Activated CD8-positive, alpha-beta memory T cell treated with anti-CD3 and anti-CD28 coated beads for 1 hour (primary cell): ENCODE measurements at places on chromosomes 13 and 19.

DNA sequence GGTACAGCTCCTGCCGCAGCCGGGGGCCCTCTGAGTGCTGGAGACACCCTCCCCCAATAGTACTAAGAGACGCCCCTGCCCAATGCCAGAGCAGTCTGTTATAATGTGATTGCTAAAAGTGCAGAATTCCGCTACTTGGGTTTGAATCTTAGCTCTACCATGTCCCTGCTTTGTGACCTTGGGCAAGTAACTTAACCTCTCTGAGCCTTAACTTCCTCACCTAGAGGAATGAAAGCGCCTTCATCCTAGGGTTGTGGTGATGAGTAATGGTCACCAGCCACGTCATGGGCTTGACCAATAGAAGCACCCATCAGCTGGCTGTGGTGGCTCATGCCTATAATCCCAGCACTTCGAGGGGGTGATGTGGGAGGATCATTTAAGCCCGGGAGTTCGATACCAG, 6.5 kb downstream of the PLEKHG2 start:
- DNase-seq = no peak

- no peak for DNase-seq
Observed at GRCh38 chr19:44968670-44969069, 13.5 kb downstream of the CLPTM1 start.

DNA sequence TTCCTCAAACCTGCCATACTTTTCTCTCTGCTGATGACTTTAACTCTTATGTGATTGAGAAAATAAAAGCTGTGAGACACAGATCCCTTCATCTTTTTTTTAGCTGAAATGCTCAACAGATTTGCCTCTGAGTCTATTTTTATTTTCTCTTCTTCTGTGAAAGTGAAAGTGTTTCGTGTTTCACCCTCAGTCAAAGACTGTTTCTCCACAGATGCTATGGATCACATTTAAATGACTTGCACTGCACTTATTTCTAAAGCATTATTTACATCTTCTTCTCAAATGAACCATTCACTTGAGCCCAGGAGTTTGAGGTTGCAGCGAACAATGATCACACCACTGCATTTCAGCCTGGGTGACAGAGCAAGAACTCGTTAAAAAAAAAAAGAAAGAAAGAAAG, 890.1 kb upstream of the PCDH20 start:
- no peak for DNase-seq

DNA sequence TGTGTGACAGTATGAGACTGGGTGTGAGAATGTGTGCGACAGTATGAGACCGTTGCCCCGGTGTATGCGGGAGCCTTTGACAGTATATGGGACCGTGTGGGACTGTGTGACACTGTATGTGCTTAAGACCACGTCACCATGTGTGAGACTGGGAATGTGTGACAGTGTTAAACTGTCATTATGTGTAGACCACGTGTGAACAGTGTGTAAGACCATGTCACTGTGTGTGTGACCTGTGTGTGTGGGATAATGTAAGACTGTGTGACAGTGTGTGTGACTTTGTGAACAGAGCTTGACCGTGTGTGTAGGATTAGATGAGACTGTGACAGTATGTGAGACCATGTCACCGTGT, 549 bp downstream of the ZNF583 start:
- DNase-seq = no peak

DNA sequence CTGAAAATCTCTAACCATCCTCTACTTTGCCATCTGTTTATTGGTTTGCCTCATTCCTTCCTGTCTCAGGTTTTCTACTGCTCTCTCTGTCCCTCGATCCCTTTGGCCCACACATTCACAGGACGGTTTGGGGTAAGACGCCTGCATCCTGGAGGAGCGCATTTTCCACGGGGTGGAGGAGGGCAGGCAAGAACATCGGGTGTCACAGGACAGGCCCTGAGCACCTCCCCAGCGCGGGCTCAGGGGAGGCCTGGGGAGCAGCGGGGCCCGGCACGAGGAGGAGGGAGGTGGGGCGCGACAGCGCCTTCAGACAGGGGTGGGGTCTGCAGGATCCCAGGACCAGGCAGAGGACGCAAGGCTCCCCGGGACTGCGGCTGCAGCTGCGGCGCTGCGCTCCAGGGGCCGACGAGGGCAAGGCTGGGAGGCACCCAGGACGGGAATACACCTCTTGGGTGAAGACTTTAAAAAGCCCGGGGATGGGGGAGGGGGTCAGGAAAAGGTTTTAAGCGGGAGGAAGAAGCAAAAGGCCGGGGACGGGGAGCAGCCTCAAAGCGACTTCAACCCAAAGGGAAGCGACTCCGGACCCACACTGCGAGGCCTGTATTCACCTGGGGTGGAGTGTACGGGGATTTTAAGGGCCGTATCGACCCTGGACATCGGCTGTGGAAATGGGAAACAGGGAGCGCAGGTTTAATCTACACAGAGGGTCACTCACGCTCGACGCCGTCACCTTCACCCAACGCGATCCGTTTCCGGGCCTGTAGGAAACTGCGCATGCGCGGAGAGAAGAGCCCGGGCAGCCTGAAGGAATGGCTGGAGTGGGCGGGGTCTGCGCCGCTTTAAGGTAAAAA, at the start of gene ZNF415:
ZNF415 (minus strand) TSS at position 770 of the 851 bp plus-strand sequence. CDS start 10,234 bp downstream, outside the sequence.
- no peak for DNase-seq

DNA sequence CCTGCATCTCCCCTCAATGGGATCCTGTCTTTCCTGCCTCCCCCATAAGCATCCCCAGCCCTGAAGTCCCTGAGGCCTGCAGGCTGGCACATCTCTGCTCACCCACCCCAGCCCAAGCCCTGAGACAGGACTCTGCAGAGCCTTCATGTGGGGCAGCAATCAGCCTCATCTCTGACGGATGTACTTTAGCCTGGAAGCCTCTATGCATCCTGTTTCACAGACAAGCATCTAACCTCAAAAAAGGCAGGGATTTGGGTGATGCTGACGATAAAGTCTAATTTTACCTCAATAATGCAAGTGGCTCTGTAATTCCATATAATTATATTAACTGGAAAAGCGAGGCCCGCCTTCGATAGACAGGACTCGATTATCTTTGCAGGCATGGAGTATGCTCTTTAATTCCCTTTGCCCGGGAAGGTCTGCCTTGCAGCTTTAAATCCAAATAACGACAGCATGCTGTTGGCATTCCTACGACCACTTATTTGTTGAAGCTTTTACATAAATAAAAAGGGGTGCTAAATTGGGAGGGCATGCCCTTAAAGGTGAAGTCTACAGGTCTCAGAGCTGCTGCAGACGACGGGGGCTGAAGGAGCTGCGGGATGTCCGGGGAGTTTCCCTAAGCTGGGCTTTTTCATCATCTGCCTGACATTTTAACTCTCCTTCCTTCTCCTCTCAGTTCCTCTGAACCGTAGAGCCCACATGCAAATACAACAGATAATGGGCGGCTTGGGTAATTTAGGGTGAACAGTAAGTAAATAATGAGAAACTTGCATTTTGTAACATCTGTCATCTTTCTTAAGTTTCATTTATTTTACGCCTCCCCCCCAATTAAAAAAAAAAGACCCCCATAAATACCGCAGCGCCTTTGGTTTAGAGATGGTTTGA, 211.5 kb downstream of the URI1 start:
- DNase-seq = no peak

DNA sequence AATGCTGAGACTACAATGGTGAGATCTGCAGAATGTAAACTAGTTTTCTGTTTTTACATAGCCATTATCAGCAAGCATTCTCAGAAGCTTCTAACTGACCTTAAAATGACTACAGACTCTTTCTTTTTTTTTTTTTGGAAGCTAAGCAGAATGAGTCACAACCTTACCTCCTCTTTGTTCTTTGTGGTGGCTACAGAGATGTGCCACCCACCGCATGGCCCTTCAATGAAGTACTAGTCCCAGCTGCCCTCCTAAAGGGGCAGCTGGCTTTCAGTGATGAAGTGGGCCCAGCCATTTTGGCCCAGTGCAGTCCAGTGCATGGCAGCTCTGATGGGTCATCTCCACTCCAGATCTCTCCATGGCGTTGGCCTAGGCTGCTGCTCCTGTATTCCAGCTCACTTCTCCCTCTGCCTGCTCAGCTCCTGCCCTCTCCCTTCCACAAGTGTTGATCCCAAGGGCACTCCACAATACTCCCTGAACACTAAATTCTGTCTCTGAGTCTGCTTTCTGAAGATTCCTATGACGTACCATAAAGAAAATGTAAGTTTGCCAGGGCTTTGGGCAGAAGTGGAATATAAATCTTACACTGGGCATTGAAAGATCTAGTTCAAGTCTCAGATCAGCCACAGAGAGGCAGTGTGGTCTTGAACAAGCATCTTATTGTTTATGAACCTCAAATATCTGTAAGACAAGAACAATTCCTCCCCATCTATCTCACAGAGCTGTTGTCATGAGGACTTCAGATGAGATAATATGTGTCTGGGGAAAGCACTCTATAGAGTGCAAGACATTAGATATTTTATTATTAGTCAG, 85.6 kb downstream of the RXFP2 start:
- DNase-seq = no peak

DNA sequence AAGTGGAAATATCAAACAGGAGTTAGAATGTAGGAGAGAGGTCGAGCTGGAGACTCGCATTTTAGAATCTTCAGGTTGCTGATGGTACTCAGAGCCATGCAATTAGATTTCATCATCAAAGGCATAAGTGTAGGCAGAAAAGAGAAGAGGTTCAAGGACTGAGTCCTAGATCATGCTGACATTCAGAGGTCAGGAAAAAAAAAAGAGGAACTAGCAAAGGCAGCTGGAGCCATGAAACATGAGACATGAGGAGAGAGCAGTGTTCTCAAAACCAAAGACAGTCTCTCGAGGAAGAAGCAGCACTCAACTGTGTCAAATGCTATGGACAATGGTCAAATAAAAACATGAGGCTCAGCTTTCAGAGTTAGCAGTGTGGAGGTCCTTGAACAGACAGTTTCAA, 12.4 kb upstream of the TPP2 start:
- DNase-seq = no peak

DNA sequence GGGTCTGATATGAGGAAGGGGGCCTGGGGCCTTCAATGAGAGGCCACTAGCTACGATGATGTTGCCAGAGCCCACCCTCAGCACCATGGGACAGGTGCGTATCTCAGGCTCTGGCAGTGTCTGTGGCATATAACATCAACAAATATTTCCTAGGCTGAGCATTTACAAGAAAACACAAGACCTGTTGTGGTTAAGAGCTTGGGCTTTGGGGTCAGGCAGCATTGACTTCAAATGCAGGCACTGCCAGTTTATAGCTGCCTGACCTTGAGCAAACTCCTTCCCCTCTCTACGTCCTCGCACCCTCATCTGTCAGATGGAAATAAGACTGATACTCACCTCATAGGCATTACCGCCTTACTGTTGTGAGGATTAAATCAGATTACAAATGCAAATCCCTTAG, 156.0 kb downstream of the KATNAL1 start:
- no peak for DNase-seq
